ENCODE measurements at places on chromosomes 16 and 17.
A peak's percentile ranks its signal among the peaks of the same experiment; 100 is the strongest.

DNA sequence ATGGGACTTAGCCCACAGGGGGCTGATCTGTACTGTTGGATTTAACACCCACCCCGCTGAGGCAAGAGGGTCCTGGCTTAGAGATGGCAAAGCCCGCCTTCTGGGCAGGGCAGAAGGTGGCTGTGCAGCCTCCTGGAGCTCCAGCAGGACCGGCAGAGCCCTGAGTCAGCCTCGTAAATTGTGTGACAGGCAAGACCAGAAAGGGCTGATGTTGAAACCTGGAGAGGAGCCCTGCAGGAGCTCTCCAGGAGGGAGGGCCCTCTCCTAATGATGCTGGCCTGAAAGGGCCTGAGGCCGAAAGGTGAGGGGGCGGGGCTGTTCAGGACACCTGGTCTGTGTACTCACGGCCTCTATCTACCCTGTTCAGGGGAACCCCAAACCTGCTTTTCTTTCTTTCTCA is 22.5 kb upstream of the MYO15B start:
- DNase-seq = no peak

GRCh38 chr16:77183137-77183536 is 7.9 kb upstream of the MON1B start:
- no peak for DNase-seq

GRCh38 chr16:81861915-81862314 is 82.8 kb downstream of the PLCG2 start:
- no peak for DNase-seq

DNA sequence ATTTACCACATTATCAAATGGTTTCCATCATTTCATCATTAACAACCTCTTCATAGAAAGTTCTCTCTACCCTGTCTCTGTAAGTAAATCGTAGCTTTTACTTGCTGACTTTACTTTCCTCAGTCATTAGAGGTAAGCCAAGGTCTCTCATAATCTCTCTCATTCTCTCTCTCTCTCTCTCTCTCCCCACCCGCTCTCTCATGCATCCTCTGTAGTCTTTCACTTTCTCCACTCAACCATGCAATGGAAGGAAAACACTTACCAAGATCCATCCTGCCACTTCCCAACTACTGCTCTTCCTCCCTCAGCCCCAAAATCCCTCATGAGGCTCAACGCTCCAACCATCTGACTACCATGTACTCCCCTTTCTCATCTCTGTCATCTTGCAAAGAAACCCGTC is 6.1 kb downstream of the CEP112 start:
- DNase-seq = no peak

DNA sequence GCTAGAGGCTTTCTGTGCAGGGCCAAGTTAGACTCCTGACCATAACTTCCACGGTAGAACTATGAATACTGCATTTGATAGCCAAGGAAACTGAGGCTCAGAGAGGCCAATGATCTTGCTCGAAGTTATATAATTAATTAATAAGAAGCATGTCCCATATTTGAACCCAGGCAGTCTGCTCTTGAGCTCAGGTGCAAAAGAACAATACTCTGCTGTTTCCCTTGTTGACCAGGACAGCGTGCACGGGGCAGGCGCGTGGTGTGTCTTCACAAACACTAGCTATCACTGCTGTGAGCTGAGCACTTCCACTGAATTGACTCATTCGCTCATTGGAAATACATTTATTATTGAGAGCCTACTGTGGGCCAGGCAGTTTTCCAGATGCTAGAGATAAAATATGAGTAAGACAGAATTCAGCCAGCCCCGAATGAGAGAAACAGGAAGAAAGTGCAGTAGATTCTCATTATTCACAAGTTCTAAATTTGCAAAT is 1.6 kb downstream of the CHD9 start:
- DNase-seq = no peak

DNA sequence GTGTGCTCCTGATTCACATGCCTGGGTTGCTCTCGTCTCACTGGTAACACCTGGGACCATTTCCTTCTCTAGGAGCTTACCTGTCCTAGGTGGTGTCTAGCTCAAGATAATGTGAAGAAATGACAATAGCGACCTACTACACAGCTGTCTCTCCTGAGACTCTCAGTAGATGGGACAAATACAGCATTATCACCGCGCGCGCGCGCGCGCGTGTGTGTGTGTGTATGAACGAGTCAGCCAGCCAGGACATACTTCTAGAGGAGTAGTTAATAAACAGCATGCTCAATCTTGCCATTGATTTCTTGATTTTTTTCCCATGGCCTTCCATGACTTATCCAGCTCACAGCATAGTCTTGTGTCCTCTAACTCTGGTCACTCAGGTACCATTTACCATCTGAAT is 268.6 kb downstream of the PHKB start:
- DNase-seq = no peak

GRCh38 chr17:63519116-63519881 is 3.9 kb upstream of the KCNH6 start:
- no peak for DNase-seq

DNA sequence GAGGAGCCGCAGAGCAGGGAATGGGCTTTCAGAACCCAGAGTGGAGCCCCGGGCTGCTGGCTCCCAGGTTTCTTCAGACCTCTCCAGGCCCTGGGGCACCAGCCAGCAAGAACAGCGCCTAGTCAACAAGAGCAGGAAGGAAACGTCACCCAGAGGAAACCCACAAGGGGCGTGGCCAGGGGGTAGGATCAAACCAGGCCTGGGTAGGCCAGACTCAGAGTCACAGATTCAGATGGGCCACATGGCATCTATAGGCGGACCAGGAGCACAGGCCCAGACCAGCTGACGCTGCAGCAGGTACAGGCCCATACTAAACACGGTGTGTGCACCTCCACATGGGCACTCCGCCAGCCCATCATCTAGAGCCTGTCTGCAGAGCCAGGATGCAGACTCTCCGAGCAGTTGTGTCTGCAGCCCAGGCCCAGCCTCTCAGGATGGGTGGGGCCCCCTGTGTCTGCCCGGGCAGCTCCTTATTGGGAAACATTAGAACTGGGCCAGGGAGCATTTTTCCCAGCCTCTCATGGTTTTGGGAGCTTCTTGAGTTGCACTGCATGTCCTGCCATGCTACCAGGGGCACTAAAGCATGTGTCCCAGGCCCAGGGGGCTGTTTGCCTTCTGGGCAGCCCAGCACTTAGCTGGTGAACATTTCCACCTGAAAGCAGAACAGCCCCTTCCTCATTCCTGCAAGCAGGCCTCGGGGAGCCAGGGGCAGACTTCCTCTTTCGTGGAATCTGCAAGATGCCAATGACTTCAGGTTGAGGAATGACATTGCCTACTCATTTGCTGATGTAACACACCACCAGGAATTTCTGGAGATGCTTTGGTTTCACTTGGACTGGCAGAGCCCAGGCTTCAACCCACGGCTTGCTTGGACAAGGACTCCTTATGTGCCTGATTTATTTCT is at the start of gene NLRP1:
Gene NLRP1 (minus strand): TSS at position 127 of the 904 bp plus-strand sequence. CDS start 552 bp downstream, outside the sequence.
- peak; percentile 75 for DNase-seq

DNA sequence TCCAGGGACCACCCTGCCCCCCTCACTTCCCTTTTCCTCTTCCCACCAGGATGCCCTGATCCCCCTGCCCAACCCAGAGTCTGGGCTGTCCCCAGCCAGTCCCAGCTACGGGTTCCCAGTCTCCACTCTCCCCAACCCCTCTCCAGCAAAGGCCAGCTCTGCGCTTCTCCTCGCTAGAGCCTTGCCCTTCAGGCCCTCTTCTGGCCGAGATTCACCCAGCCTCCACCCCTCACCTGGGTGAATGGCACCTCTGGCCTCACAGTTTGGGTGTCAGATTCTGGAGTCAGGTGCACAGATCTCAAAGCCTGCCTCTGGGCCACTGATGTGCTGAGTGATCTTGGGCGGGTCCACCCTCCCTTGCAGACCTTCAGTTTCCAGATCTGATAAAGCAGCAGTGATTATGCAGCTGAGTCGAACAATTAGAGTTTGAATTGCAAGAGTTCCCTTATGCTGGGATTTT is 185.6 kb upstream of the TNRC6C start:
- no peak for DNase-seq

DNA sequence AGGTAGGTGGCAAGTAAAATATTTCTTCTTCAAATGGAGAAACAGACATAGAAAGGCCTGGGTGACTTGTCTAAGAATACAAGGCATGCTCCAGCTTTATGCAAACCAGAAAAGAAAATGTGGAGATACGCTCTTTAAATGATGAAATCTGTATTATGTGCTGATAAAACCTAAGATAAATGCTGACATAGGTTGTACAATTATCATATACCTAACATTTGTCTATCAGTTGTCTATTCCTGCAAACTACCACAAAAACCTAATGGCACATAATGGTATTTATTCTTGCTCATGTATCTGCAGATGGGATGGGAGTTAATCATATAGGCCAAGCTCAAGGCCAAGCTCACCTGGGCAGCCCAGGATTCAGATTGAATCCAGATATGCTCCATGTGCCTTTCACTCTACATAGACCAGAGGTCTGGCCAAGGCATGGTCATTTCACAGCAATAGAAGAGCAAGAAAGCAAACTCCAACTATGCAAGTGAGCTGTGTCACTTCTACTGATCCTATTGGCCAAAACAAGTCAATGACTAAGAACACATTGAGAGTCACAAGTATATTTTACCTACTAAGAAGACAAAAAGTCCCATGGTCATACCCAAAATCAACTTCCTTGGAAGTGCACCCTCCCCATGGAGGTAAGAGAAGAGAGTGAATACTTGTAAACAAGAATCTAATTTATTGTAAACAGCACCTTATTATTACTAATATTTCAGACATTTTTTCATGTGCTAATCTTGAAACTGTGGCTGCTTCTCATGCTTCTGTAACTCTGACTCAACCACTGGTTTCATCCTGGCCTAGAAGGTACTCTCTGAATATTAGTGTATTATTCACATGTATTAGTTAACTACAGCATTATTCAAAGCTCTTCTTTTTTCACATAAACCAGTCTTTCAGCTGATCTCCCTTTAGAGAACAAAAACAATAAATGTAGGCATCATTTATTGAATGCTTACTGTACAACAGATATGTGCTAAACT is 270.7 kb upstream of the SOX9 start:
- no peak for DNase-seq

DNA sequence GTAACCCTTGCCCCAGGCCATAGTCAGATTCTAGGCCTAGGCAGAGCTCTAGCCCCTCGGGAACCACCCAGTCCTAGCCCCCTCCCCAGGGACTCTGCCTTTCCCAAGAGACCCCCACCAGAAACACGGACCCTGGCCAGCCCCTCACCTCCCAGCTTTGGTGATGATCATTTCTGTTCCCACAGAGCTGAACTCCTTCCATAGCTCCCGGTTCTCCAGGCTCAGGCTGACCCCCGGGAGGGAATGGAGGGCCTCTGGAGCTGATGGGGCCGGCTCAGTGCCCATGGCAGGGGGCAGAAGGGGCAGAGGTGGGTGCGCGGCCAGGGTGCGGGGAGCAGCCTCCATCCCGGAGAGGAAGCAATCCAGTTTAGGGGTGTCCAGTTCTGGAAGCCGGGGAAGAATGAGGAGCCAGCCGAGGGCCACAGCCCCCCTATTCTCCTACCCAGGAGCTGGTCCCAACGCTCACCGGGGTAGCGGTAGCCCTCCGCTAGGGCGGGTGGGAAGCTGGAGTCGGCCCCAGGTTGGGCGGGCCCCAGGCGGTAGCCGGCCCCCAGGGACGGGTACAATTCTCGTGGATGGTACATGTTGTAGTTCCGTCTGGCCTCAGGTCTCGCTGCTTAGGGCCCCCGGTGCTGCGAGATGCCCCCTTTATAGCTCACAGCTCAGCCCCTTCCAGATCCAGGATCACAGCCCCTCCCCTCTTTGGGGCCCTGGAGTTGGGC is 953 bp downstream of the TBX6 start:
- no peak for DNase-seq

DNA sequence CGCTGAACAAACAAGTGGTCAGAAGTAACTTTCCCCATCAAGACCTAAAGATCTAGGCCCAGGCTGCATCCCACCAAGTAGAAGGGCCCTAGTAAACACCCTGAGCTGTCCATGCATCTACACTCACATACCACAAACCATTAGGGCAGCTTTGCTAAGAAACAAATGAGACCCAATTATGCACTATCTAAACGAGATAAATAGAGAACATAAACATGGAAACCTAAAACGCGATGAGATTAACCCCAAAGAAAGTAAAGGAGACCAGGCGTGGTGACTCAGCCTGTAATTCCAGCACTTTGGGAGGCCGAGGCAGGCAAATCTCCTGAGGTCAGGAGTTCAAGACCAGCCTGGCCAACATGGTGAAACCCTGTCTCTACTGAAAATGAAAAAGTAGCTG is 5.8 kb downstream of the TXNDC11 start:
- DNase-seq = no peak

DNA sequence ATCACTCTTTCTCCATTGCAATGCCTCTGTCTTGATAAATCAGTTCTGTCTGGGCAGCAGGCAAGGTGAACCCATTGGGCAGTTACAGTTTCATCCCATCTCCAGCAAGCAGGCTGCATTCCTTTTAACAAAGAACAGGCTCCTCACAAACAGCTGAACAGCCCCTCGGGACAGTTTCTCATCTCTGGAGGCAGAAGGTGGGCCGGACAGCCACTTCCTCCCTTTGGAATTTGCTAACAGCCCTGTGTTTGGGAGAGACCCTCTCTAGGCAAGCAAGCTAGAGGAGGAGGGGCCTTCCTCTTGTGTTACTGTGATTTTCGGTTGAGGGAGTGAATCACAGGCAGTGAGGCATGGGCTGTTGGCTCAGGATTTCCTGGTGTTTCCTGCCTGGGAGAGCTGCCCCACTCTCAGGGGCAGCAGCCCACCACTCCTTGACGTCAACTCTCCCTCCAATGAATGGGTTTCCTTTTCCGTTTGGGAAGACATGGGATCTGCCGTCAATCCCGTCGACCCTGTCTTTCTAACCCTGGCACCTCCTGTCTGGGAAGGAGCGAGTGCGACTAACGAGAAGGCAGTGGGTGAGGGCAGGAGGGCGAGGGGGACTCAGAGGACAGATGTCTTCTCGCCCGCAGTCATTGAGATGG is 3.7 kb upstream of the PGS1 start:
- no peak for DNase-seq

GRCh38 chr16:62638964-62639870 is 603.0 kb upstream of the CDH8 start:
- no peak for DNase-seq

DNA sequence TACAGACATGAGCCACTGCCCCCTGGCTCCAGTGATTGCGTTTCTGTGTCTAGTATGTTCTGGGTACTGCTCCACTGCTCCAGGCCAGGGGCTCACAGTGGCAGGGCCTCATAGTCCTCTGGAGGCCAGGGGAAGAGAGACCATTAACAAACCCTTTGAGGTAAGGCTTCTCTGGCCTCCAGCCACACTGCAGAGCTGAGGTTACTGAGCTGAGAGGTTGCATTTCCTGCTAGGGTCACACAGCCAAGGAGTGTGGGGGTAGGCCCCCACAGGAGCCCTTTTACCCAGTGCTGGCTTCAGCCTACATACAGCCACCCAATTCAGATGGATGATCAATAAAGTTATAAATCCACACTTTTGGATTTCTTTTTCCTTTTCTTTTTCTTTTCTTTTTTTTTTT is 50.4 kb upstream of the DLX4 start:
- DNase-seq = no peak

- DNase-seq = no peak
Observed at GRCh38 chr16:79150151-79150550, 450.4 kb downstream of the MAF start.

GRCh38 chr17:59572301-59572924 is 7.0 kb downstream of the DHX40 start:
- no peak for DNase-seq

GRCh38 chr17:32015245-32016013 is 8.2 kb downstream of the LRRC37B start:
- DNase-seq = no peak

Data from stimulated activated CD4-positive, alpha-beta T cell treated with anti-CD3 and anti-CD28 coated beads, Interleukin-1b, Interleukin-23, amount 100 ng/mL, for 24 hours (primary cell).